ENCODE measurements at places on chromosomes 7 and 10. TPM values are rescaled to one million over a fixed set of nuclear protein-coding genes. Genes with fewer than 3 reads are reported as not detected.
A peak's percentile ranks its signal among the peaks of the same experiment; 100 is the strongest.

PRSS2 gene
- not detected for total RNA-seq

VWA2 gene
- total RNA-seq = not detected

FOXI2 gene
- not detected for total RNA-seq

CALHM1 gene
- not detected for total RNA-seq

APBB1IP gene
- total RNA-seq = not detected

DNA sequence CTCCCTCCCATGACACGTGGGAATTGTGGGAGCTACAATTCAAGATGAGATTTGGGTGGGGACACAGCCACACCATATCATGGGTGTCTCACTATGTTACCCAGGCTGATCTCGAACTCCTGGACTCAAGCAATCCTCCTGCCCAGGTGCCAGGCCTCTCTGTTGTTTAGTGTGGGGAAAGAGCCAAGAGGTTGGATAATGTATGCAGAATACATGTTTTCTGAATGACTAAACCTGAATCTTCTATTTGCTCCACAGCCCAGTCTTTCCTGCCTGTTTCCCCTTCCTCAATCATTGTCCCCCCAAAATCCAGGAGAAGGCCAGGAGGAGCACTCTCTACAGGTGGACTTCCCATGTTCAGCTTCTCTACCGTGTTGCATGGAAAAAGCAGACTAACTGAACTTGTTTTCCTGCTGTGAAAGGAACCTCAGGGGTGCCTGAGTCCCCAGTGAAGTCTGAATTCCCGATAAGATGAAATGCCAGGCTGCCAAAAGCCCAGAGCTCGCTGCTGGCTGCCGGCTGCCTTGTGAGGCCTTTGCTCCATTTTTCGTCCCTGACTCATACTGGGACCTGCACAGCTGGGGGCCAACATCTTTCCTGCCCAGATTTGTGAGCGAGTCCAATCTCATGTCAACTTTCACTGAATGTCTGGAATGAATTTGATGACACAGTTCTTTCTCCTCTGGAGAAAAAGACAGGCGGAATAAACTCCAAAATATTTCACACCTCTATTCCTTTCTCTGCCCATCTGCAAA, 588.0 kb downstream of the CALN1 start:
- peak; percentile 87 for DNase-seq
